ENCODE measurements at places on chromosomes 6 and 20.

DNA sequence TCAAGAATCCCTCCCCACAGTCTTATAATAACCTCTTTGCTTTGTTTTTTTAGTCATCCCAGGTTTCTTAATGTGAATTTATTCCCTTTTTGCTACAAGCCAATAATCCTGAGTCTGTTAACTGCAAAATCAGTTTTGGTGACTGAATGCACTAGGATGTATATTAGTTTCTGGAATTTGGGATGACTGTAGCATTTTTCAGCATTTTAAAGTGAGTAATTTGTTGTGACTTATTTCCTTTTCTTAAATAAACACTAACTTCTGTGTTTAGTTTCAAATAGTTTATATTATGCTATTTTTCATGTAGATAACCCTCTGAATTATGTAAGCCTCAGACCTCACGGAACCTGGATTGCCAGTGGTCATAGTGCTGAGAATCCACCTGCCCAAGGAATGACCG is 5.5 kb downstream of the CST1 start:
- no peak for DNase-seq

GRCh38 chr6:160756871-160757270 is 54.8 kb downstream of the PLG start:
- DNase-seq: no peak

DNA sequence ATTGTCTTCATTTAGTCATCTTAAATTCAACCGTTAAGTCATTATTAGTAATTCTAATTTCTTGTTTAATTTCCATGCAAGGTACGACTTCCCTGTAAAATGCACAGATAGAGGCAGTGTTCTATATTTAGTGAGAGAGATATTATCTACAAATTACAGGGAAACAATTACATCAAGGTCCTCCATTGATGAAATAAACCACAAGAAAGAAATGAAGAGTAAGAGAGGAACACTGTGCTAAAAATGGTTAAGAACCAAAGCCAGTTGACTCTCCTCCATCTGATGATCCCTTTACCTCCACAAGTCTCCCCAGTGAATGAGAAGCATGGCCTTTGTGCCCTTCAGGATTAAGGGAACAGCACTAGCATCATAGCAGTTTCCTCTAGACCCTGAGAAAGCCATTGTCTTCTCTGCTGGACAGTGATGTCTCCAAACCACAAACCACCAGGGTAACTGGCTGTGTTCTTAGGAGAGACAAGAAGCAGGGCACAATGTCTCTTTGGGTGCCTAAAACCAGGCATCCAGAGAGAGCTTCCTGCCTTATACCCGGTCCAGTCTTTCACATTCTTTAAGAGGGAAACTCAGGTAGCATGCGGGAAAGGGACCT is 38.1 kb downstream of the IRF4 start:
- DNase-seq: no peak

DNA sequence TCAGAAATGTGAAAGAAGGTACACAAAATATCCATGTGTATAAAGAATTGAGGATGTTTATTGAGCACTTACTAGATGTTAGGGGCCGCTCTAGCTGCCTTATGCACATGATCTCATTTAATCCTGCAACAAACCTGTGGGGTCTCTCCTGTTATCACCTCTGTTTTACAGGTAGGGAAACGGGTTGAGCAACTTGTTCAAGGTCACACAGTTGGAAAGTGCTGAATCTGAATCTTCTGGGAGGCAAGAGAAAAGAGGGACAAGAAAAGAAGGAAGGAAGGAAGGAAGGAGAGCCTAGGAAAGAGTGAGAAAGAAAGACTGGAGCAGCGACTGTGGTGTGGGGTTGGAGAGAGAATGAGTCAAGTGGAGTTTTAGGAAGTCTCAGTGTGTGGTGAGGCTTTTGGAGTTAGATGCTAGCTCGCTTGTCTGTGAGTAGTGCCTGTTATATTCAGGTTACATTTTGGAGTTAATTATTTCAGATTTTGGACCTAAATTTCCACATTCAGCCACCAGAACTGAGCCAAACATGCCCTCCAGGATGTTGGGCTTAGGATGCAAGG is 7.7 kb downstream of the CLPSL1 start:
- no peak for DNase-seq

- no peak for DNase-seq
Measured at GRCh38 chr20:8082025-8082424, 50.0 kb upstream of the PLCB1 start.

DNA sequence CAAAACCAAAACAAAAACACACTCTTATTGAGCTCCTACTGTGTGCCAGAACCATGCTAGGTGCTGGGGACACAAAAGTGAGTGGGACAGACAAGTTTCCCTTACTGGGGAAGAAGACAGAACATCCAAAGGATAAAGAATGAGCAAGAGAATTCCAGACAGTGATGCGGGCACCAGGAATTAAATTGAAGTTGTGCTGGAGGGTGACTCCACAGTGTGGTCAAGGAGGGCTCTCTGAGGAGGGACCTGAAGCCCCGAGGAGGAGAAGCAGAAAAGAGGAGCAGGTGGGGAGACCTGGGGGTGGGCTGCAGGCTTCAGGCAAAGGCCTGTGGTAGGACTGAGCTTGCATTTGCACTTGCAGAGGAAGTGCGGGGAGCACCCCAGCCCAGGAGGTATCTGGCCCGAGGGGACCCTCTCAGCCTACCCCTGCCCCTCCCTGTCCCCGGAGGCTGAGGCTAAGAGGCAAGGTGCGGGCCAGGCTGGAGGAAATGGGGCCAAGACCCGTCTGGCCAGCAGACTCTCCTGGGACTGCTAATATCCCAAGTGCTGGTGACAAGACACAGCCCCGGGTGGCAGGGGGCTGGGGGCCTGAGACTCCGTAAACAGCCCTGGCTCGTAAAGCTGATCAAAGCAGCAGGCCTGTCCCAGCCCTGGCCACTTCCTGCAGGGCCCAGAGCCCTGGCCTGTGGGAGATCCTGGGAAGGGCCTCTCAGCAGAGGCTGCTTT is 57.1 kb downstream of the SNAI1 start:
- DNase-seq: no peak

DNA sequence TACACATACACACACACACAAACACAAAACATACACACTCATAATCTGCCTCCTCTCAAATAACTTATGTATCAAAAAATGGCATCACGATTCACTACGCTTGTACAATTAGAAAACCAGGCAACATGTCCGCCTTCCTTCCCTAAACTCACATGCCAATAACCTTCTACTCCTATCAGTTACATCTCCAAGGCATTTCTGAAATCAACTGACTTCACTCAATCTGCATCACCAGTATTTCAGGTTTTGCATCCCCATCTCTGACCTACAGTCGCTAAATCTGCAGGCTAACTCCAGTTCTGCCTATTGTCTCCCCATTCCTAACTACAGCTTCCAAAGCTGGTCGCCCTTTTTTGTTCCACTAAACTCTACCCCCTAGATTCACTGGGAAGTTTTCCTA is 217.5 kb downstream of the PTPRK start:
- DNase-seq: no peak

DNA sequence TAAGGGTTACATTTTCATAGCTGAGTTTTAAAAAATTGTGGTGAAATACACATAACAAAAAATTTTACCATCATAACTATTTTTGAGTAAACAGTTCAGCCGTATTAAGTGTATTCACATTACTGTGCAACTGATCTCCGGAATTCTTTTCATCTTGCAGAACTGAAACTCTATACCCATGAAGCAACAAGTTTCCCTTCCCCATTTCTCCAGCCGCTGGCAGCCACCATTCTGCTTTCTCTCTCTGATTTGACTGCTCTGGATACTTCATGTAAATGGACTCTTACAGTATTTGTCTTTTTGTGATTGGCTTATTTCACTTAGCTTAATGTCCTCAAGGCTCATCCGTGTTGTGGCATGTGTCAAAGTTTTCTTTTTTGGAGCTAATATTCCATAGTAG is 341.6 kb downstream of the QKI start:
- no peak for DNase-seq

- no peak for DNase-seq
Measured at GRCh38 chr6:107917451-107918375, 40.3 kb downstream of the SEC63 start.

DNA sequence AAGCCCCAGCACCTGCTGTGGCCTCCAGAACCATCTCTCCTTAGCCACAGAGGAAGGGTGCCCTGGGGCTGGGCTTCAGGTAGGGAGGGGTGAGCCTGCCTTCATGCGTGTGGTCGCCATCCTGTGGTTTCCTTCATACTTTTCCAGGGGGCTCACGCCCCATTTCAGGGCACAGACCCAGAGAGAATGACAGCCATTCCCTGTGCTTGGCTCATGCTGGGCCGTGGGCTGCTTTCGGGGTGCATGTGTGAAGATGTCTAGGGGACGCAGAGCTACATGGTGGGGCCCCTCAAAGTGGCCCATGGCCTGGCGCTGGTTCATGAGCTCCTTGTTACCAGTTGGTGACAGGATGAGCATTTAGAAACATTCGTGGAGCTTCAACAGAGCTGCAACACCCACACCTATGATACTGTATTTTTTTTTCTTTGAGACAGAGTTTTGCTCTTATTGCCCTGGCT is 190.3 kb upstream of the SLC24A3 start:
- DNase-seq: no peak

DNA sequence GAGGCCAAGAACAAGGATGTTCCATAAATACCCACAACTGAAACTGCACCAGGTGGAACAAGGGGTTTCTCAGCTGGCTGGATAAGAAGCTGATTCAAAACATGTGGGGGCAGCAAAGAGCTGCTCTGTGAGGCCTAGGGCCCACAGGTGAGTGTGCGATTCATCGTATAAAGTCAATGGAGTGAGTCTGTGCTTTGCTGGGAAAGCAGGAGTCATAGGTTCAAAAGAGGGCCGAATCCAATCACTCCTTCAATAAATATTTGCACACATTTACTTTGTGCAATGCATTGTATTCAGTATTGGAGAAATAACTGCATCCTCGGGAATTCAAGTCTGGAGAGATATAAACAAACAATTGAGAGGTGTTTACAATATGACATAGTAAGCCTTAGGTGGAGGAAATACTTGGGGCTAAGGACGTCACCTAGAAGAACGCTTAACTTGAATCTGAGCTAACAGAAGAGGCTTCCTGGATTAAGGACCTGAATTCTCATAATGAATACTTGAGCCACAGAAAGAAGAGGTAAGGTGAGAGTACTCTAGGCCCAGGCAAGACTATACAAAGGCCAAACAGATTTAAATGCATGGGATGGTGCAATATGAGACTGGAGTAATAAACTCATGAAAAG is 83.7 kb upstream of the TMEM30A start:
- no peak for DNase-seq

GRCh38 chr6:35610830-35611229 is 77.9 kb downstream of the FKBP5 start:
- no peak for DNase-seq

DNA sequence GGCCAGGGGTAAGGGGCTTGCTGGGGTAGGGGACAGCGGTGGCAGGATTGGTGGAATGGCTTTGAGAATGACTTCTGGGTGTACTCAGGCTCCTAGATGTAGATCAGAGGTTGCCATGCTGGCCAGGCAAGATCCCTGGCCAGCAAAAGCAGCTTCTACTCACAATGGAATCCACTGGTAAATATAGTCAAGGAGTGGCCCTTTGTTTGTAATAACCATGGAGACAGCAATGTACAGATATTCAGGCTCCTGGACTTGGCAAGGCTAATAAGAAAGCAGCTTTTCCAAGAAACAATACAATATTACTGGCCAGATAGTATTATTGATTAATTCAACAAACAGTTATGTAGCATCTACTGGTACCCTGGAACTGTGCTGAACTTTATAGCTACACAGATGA is 37.9 kb downstream of the CDH26 start:
- no peak for DNase-seq

- no peak for DNase-seq
Measured at GRCh38 chr20:9206486-9206885, 137.6 kb downstream of the PLCB4 start.

DNA sequence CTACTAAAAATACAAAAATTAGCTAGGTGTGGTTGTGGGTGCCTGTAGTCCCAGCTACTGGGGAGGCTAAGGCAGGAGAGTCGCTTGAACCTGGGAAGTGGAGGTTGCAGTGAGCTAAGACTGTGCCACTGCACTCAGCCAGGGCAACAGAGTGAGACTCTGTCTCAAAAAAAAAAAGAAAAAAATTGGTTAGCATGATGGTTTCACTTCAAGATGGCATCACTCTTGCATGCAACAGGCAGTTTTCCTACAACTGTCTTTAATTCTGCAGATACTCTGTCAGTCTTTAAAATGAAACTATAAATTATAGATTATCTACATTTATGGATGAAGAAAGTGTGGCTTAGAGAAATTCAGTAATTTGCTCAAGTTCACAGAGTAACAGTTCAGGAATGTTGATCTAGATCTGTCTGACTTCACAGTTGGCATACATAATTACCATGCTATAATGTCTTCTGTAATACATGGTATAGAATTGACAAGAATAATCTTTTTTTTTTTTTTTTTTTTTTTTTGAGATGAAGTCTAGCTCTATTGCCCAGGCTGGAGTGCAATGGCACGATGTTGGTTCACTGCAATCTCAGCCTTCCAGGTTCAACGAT is 27.0 kb downstream of the ITCH start:
- DNase-seq: no peak

- DNase-seq: no peak
Measured at GRCh38 chr6:25553502-25553901, 98.5 kb upstream of the SCGN start.

- no peak for DNase-seq
Measured at GRCh38 chr20:57558614-57559288, 2.2 kb upstream of the PCK1 start.

GRCh38 chr20:2778602-2779321 is 21.7 kb downstream of the CPXM1 start:
- no peak for DNase-seq

DNA sequence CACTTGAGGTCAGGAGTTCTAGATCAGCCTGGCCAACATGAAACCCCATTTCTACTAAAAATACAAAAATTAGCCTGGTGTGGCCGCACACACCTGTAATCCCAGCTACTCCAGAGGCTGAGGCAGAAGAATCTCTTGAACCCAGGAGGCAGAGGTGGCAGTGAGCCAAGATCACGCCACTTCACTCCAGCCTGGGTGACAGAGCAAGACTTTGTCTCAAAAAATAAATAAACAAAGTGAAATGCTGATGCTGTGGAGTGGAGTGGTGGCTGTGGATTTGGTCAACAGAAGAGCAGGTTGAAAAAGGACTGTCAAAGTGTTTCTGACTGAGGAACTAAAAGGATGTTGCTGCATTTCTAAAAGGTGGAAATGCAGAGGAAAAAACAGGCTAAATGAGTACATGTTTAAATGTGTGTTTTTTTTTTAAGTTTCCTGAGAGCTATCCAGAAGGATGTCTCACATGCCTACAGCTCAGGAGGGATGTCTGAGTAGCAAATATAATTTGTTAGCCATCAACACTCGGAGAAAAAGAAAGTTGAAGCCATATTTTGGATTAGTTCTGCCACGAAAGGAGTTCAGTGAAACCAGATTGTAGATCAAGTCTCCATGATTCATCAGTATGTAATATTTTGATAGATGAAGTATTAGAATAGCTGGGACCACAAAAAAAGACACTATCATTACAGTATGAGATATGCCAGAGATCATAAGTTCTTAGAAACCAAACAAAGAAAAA is 621.1 kb upstream of the ADGRB3 start:
- no peak for DNase-seq
